ELF-1 (cell line): ENCODE measurements at places on chromosomes 16 and 17.

DNA sequence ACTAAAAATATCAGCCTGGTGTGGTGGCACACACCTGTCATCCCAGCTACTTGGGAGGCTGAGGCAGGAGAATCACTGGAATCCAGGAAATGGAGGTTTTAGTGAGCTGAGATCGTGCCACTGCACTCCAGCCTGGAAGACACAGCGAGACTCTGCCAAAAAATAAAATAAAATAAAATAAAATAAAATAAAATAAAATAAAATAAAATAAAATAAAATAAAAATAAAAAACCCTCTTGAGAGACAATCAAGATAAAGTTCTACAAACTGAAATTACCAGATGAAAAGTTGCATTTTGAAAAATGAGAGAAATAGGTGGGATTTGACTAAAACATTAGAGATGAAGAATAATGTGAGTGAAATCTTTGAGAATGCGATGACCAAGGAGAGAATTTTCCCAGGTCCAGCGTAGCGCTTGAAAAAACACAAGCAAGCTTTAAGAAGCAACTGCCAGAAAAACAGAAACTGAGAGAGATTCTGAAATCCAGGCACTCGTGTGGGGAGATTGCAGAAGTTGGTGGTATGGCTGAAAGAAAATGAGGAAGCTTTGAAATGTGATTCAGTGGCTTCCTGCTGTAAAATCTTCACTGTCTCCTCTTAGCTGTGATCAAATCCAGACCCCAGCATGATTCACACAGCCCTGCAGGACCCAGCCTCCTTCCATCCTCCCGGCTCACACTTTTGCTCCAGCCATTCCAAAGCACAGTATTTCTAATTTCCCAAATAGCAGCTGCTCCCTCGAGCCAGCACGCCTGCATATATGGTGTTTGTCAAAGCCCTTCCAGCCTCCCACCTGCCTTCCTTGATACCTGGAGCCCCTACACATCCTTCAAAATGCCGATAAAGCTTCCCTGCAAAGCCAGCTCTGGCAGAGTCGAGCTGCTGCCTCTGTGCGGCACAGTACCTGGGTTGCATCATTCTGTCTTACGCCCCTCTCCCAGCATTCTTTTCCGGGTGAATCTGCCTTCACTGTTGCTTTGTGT, 8.2 kb upstream of the CD300E start:
- DNase-seq, result peak; percentile 86

- DNase-seq, result no peak
Observed at GRCh38 chr16:12377497-12377896, 401.0 kb downstream of the SNX29 start.

- DNase-seq, result peak; percentile 10
Observed at GRCh38 chr16:20049831-20050230, 23.9 kb downstream of the GPR139 start.

DNA sequence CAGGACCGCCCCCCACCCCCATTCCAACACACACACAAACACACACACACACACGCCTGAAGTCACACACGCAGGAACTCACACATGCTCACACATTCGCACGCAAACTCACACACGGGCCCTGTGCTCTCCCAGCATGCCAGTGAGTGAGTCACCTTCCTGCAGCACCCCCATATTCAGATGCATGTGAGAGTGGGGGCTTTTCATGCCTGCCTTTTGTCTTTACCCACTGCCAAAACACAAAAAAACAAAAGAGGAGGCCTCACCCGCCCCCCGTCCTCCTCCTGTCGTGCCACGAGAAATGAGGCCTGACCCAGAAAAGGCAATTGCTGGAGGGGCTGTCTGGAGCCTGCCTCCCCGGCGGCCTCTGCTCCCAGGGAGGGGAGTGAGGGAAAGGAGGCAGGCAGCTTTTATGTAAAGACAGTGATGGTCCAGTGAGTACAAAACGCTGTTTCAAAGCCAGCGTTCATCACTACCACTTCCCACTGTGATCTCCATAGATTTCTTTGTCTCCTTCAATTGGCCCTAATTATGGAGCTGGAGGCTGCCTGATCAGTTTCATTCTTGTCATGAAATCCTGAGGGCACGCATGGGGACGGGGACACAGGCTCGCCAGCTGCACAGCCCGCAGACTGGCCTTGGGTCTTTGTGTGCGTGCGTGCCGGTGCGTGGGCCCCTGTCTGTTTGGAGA, 29.5 kb upstream of the GSE1 start:
- peak; percentile 82 for DNase-seq

GRCh38 chr17:48429156-48429555, 858 bp downstream of the SKAP1 start:
- DNase-seq, result no peak

- no peak for DNase-seq
Observed at GRCh38 chr17:72390675-72391508, 270.1 kb downstream of the SOX9 start.

DNA sequence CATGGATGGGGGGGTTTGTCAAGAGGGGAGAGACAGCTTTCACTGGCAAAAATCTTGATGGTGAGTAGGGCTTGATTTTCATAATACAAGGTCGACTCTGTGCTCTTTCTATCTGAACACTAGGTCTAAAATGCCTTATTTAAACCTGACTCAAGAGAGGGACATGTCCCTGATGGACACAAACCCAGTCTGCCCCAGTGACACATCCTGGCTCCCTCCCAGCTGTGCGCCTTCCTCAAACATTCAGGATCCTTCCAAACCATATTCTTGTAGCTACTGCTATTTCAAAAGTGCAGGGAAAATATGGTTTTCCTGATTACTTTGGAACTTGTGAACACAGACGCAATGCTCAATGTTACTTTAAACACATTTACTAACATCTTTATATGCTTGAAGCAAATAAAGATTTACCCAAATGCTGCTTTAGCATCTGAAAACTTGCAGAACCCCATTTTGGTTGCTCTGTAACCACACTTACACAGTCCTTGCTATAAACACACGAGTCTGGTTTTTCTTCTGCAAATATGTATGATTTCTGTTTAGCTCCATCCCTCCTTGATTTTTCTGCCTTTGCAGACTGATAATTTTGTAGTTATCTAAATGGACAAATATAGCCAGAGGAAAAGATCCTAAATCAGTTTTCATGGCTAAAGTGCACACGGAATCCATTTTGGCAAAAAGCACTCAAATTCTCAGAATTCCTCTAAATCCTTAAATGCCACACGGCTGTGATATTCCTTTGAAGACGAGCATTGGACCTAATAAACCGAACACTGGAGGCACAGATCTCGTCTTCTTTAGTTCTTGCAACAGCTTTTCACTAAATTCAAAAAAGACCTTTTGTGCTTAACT, 499.9 kb upstream of the ZFHX3 start:
- no peak for DNase-seq

DNA sequence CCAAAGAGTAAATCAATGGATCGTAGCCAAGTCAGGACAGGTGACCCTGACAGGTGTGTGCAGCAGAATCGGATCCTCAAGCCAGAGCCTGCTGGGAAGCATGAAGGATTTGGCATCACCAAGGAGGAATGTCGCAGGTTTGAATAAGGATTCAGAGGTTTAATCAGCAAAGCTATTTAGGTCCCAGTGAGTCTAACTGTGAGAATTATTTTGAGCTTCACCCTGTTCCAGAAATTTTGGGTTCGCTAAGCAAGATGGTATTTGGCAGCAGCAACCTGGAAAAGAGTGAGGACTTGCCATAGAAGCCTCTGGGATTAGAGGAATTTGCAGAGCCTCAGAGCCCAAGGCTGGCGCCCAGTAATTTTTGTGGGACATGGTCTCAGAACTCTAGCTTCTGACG, 173.0 kb downstream of the CCDC182 start:
- DNase-seq, result no peak

DNA sequence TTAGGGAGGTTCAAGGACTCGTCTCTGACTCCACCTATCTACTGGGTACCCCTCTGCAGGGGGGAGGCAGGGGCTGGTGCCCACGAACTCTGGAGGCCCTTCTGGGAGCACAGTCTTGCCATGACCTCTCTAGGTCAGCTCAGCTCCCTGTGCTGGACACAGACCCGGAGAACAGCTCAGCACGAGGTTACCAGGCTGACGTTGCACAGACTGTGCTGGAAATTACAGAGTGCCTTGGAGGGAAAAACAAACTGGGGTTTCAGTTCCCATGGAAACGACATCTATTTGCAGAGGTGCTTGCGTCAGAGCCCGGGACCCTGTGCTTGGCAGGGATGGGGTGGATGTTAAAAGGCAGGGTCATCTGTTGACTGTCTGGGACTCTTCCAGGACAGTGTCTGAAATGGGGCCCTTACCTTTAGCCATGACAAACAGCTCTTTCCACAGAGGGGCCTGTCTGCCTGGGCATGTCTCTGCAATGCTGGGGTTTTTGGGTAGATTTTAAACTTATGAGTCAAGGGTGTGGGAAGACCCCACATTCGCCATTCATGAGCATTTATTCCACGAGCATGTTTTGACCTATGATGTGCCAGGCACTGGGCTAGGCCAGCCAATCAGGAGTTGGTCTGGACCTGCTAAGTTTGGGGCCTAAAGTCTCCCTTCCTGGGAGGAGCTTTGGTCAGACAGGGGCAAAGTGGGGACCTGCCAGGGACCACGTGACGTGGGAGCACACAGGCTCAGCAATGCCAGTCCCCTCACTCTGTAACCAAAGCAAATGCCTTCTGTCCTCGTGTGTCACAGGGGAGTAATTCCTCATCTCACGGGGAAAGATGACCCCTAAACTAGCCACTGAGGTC, 22.5 kb downstream of the CCR7 start:
- no peak for DNase-seq

- DNase-seq, result no peak
Observed at GRCh38 chr16:66039793-66040192, 326.7 kb upstream of the CDH5 start.

GRCh38 chr16:360698-361336, 8.3 kb upstream of the AXIN1 start:
- no peak for DNase-seq

GRCh38 chr17:50620858-50621257, 13.8 kb upstream of the ABCC3 start:
- DNase-seq, result no peak

DNA sequence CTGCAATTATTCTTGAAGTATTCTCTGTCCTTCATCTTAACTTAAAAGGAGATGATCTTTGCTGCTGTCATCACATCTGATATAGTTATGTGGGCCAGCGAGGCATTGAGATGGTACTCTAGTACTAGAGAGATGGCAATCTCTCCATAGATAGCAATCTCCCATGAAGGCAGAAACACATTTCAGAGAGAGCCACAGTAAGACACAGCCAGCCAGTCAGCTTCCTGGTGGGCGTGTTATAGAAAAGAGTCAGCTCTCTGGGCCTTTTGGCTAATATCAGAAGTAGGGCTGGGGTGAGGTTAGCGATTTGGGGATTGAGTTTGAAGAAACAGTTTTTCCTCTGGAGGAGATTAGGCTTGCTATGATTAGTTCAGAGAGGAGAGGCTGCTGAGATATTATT, 22.6 kb upstream of the EFCAB13 start:
- DNase-seq, result no peak

DNA sequence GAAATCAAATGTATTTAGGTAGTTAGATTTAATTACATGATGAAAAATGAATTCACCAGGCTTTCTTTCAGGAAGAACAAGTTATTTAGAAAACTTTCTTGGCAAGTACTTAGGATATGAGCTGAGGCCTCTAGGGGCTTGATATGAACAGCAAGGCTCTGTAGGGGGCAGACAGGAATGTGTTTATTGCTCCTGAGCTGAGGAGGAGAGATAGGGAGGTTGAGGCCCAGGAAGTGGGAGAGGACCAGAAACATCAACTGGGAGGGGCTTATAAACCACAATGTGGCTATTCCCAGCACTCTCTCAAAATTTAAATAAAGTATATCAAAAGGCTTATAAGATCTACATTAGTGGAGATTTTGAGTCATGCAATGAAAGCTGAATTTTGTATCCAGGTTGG, 154.0 kb upstream of the MAF start:
- no peak for DNase-seq

DNA sequence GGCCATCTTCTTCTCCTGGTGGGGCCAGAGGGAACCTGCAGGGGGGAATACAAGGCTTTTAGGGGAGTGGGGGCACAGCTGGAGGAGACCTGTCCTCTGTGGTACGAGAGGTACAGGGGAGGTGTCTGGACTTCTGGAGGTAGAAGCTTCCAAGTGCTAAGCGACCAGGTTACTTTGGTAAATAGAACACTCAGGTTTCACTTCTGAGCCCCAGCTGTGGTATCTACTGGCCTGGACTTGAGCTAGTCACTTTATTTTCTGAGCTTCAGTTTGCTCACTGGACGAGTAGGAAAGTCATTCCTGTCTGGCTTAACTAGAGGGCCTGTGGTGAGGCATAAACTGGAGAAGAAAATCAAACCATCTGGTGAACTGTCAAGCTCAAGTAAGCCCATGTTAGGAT, at the start of gene HEATR9:
Gene HEATR9, minus strand, starts transcription at position 155 of the 400 bp plus-strand sequence. Its CDS starts 149 bp downstream, at position 6.
- no peak for DNase-seq

GRCh38 chr17:34619687-34620217, 40.4 kb downstream of the TMEM132E start:
- no peak for DNase-seq

DNA sequence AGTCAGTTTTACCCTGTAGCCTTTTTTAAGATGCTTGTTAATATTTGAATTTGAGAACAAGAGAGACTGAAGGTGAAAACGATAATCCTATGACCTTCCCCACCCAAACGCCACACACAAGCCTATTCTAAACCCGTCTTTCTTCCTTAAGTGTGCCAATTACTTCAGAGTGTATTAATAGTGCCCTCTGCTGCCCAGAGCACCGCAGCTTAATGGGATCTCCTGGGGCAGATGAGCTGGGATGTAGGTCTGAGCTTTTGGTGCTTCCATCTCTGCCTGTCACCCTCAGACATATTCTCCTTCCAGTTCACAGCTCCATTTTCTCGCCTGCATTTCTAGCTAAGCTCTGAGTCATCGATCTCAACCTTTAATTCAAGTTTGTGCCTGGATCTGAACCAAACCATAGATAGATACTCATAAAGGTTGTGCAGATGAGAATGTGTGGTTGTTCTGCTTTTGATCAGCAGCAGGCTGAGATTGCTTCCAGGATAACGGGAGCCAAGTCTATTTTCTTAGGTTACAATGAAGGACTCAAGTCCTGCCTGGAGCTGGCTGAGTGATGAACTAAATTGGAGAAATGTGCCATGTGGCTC, 46.4 kb upstream of the CDH13 start:
- peak; percentile 16 for DNase-seq

DNA sequence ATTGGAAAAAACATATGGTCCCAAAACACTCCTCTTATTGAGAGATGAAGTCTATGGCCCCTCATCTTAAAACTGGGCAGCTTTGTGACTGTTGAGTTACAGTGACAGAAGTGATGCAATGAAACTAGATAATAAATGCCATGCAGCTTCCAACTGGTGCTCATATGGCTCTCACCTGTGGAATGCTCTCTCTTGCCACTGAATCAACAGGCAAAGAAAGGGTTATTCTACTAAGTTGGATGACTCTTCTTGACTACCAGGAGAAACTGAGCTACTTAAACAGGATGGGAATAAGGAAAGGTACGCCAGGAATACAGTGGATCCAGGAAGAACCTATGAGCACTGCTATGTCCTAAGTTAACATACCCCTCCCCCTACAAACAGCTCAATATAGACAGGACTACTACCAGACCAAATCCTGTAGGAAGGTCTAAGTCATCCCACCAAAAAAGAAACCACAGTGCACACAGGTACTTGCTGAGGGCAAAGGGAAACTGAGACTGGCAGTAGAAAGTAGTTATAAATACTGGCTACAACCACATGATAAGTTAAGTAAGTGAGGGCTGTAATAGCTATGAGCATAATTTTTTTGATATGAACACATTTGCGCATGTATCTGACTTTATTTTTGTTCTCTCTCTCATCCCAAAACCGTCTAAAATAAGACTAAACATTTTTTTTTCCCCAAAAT, 398.5 kb downstream of the ZFHX3 start:
- DNase-seq, result no peak

- DNase-seq, result no peak
Observed at GRCh38 chr17:82200743-82201497, 11.7 kb downstream of the CCDC57 start.

- DNase-seq, result no peak
Observed at GRCh38 chr17:41836550-41837196, 641 bp upstream of the NT5C3B start.
